ENCODE measurements at places on chromosomes 1 and 21.

- DNase-seq = no peak
Measured at GRCh38 chr1:203126866-203127665, 460 bp upstream of the ADORA1 start.

GRCh38 chr21:25039461-25040380 lies 567.6 kb downstream of the MRPL39 start:
- DNase-seq = no peak

GRCh38 chr1:110375490-110375889 lies 15.3 kb downstream of the SLC16A4 start:
- DNase-seq = no peak

- DNase-seq = no peak
Measured at GRCh38 chr1:184535191-184535970, 148.6 kb downstream of the C1orf21 start.

GRCh38 chr21:42056468-42056867 lies 14.6 kb upstream of the UMODL1 start:
- DNase-seq = no peak

DNA sequence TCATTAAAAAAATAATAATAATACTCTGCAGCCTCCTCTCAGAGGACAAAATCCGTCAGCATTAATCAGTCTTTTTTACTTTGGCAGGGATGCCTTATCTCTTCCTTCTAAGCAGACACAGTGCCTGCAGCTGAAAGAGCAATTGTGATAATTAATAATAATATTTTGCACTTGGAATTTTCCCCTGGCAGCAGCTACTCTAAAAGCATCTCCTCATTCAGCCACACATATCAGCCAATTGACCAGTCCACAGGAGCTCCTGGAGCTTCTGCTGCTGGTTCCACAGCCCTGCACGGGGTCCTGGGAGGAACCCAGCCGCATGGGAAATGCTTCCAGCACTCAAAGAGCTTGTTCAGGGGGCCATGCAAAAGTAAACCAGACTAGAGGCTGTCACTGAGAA lies 31.0 kb upstream of the VWA5B1 start:
- no peak for DNase-seq

DNA sequence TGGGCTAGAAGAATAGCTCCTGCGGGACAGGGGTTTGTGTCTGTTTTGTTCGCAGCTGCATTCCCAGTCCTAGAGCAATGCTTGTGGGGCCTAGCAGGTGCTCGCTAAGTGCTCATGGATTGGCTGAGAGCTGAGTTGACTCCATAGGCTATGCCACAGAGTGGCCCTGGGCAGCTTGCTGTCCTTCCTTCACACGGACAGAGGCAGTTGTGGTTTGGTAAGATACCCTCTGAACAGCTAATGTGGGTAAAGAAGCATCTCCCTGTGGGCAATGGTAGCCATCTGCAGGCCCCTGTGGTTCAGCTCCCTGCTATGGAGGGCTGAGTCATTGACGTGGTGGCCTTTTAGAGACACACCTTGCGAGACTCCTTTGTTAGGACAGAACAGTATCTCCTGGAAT lies 23.5 kb upstream of the LBR start:
- no peak for DNase-seq

- DNase-seq = no peak
Measured at GRCh38 chr1:230753586-230754251, 6.5 kb downstream of the CAPN9 start.

GRCh38 chr1:202106340-202107254 lies 16.1 kb upstream of the GPR37L1 start:
- DNase-seq = no peak

- DNase-seq = no peak
Measured at GRCh38 chr1:23091545-23091944, 72.3 kb downstream of the KDM1A start.

GRCh38 chr1:32521165-32521564 lies 18.1 kb upstream of the ZBTB8A start:
- DNase-seq = no peak

GRCh38 chr1:111517469-111518225 lies 14.2 kb upstream of the ADORA3 start:
- no peak for DNase-seq

GRCh38 chr1:8311068-8311718 lies 6.7 kb upstream of the SLC45A1 start:
- DNase-seq = no peak

GRCh38 chr1:150024156-150024555 lies 13.6 kb upstream of the OTUD7B start:
- DNase-seq = no peak

DNA sequence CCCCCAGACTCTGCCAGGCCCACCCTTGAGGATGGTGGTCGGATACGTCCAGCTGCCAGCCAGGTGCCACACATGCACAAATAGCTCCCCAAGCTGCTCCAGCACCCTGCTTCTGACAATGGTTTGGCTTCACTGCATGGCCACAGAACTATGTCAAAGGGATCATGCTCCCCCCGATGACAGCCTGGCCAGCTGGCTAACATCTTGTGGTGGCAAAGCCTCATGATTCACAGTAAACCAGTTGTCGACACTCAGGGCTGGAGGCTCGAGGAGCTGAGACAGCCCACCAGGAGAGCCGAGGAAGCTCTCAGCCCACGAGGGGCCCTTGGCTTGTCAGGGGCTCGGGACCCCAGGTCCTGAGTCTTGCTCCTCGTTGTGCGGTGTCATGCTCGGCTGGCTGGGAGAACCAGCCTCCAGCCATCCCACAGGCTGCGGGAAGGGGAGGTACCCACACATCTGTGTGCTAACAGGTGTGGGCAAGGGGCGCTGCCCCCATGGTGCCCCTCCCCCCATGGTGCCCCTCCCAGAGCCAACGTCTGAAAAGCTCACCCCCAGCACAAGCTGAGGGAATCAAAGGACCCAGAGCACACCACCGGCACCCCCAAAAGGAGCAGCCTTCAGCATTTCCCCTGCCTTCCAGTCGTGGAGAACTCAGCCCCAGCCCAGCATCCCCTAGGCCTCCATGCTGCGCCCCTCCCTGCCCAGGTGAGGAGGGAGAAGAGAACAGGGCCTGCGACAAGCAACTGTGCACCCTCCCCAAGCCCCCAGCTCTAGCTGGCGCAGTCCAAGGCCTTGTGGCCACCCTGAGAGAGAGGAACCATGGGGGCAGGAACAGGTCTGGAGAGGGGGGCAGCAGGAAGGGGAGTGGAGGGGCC lies 41.2 kb downstream of the KIF21B start:
- no peak for DNase-seq

DNA sequence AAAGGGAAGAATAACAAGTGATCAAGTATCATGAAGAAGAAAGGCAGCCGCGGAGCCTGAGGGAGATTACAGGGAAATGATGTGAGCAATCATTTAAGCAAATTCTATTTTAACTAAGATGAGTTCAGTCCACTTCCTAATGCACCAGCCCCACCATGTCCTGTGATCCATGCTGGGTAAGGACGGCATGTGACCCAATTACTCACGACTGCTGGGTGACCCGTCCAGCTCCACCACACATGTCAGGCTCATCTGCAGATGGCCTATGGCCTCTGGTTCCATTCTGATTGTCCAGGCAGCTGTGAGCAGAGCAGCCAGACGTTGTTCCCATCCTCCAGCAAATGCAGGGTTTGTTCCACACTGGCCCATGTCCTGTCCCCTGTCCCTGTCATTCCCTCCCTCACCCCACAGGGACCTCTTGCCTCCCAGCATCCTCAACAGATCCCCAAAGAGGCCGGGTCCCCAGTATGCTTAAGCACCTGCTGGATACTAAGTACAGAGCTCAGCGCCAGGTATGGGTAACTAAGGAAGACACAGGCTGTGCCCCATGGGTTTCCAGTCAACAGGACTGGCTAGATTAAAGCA lies 87.9 kb downstream of the MATN1 start:
- DNase-seq = no peak

GRCh38 chr1:159847231-159847630 lies 15.2 kb downstream of the VSIG8 start:
- DNase-seq = no peak
